ENCODE measurements at places on chromosomes 13 and 19. TPM values are rescaled to one million over a fixed set of nuclear protein-coding genes. Genes with fewer than 3 reads are reported as not detected.

INSL3 gene
- not detected for total RNA-seq

CGB5 gene
- not detected for total RNA-seq

DNA sequence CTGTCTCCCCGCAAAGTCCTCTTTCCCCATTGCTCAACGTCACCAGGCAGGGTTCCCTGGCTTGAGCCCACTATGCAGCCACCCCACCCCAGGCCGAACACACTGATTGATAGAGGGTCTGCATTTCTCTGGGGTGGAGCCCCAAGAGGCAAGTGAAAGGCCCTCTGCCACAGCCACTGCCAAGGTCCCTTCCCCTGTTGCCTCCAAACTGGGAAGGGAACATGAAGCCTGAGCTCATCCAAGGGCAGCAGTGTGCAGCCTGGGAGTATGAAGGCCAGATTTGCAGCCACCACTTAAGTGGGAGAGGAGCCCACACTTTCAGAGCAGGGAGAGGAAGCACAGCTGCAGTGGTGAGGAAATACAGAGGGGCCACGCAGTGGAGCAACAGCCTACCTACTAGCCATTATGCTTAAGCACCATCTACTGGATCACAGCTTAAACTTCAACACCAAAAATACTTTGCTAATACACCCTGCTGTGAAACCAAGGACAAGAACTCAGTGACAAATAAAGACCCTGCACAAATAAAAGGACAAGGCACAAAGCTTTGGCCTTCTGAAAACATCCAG, 48.6 kb downstream of the UBL3 start:
- no peak for DNase-seq

CYP2A6 gene
- not detected for total RNA-seq

CYP2A7 gene
- total RNA-seq = not detected

GRCh38 chr13:31051999-31052398, 109.7 kb downstream of the HSPH1 start:
- DNase-seq = no peak

DNA sequence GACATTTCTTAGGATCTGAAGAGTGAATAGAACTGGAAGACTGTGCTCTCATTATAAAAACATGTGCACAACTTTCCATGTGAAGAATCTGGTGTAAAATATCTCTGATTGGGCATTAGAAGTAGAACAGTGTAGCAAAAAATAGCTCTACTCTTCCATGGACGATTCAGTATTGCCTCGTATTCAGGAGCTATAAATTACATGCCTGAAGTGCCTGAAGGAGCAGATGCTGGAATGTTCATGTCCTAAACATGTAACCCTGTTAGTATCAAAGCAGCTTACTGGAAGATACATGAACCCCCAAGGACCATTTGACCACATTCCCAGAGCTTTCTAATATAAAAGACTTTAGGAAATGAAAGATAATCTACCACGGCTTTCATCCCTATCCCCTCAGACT, 528.9 kb downstream of the DACH1 start:
- DNase-seq = no peak

GRCh38 chr13:61339054-61339621, 76.5 kb downstream of the PCDH20 start:
- DNase-seq = no peak

SIGLEC7 gene
- total RNA-seq = not detected
